NCI-H526 treated with DMSO at 0.1 percent for 48 hours (cell line): ENCODE measurements at places on chromosomes 2 and 18.

GRCh38 chr2:160368988-160369930 is 124.3 kb downstream of the RBMS1 start:
- no peak for DNase-seq

DNA sequence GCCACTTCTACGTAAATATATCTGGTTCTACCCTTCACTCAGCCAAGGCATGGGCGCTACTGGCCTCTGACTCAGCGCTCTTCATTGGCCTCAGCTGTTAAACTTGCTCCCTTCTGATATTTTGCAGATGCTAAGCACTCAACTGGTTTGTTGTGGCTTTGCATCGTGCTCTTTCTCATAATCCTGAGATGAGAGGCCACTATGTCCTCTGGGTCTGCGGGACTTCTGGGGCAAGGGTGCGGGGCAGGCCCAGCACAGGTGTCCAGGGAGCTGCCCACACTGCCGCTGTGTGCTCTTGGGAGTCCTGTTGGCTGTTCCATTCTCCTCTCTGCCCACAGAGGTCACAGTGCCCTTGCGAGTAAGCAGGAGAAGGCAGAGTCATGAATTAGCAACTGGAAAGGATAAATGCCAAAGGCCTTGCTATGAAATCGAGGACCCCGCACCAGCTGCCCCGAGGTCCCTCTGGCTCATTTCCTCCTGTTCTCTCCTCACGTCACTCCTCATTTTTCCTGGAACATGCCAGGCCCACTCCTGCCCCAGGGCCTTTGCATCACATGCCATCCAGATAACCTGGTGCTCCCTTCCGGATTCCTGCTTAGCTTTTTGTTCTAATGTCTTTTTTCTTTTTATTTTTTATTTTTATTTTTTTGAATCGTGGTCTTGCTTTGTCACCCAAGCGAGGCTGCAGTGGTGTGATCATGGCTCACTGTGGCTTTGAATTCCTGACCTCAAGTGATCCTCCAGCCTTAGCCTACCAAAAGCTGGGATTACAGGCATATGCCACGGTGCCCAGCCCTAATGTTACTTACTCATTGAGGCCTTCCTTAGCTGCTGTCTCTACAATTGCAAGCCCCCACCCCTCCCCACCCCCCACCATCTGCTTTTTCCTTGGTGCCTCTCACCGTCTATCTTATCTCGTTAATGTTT is 34.9 kb upstream of the MAT2A start:
- DNase-seq = no peak

- DNase-seq = no peak
Measured at GRCh38 chr2:127700527-127701192, 637 bp upstream of the SFT2D3 start.

DNA sequence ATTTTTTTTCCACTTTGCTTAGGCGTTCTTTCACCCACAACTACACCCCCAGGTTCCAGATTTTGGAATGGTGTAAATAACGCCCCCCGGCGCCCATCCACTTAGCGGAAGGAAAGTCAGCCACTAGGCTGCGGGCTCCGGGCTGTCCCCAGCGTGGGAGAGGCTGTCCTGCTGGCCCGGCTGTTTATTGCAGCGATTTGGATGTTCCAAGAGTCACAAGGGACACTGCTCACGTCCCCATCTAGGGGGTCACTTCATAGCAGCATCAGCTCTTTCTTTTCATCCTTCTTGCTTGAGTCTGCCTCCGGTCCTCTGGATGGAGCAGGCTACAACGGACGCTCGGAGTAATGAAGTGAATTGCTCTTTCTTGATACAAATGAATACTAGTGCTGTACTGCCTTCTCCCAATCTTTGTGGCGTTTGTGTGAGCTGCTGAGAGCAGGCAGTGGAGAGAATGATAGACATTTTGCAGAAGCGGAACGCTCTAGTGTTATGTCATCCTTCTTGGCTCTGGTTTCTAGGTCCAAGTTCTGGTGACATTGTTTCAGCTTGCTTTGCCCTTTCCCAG is 50.7 kb upstream of the PAIP2B start:
- DNase-seq = peak; percentile 31
